Fibroblast of villous mesenchyme (primary cell): ENCODE measurements at places on chromosomes 2 and 18. TPM values are rescaled to one million over a fixed set of nuclear protein-coding genes. Genes with fewer than 3 reads are reported as not detected.

DNA sequence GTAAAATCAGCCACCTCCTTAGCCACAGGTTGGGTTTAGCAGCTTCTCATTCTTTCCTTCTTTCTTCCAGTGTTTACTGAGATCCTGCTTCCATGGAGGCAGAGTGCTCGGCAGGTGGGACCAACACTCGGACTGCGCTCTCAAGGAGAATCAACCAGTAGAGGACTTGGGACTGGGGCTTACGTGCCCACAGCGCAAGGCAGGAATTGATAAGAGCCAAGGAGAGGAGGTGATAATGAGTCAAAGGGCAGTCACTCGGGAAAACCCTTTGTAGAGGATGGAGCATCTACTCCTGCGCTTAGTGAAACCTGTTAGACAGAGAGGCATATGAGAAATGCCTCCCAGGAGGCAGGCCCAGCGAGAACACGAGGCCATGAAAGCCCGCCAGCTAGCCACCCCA lies 2.9 kb upstream of the MRO start:
- no peak for DNase-seq

DNA sequence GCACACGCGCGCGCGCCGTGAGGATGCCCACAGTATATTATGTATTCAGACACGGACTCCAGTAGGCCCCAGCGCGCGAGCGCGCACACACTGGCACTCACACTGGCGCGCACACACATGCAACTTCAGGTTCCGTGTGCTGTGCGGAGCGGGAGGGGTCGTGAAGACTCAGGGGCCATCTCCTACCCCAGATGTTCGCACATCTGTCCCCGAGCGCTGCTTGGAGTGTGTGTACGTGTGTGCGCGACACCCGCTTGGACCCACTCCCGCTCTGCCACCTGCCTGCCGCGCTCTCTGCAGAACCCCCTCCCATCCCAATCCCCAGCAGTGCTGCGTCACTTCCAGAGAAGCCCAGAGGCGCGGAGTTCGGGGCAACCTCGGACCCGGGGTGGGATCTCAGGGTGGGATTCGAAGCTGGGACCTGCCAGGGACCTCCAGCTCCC lies 2.6 kb downstream of the NRP2 start:
- no peak for DNase-seq

DNA sequence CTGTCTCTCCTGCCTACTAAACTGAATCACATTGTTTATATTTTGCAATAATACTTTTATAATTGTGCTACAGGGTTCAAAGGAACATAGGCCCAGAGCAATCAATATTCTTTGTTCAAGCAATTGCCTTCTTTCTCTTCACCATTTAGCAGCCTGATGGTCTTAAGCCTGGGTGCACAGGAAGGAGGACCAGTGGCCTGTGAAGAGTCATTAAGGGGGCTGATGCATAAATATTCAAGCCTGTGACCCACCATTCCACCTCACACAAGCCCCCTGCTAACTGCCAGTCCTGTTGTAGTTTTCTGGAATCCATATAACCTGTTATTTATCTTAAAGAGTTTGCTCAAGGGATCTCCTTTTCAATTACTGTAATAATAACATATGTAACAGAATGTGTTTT lies 56.0 kb downstream of the ABCA12 start:
- DNase-seq, result no peak

- no peak for DNase-seq
Measured at GRCh38 chr2:62884514-62884913, 166.1 kb upstream of the OTX1 start.

Gene SLC4A5
- under 0.01 and 0.32 TPM in 2 replicates for total RNA-seq
